Stimulated activated CD4-positive, alpha-beta T cell treated with anti-CD3 and anti-CD28 coated beads, Interleukin-2, amount 100 ng/mL, for 24 hours (primary cell): ENCODE measurements at places on chromosomes 7 and 10.

- no peak for DNase-seq
Observed at GRCh38 chr7:101156866-101157589, 2.8 kb downstream of the AP1S1 start.

DNA sequence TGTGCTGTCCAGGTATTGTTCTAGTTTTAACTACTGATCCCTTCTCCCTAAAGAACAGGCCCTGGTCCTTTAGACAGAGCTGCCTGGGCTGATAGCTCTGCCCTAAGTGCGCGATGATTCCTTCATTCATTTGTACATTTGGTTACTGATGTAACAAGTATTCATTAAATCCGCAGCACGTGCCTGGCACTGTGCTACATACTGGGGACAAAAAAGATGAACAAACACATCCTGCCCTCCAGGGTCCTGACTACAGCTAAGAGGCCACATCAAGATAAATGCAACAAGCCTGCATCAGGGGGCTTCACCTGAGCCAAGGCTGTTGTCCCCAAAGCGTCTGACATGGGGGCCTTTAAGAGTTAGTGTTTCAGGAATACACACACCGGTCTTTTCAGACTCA is 99.0 kb upstream of the PODXL start:
- DNase-seq: no peak

- no peak for DNase-seq
Observed at GRCh38 chr7:8365499-8366110, 67.8 kb upstream of the NXPH1 start.

DNA sequence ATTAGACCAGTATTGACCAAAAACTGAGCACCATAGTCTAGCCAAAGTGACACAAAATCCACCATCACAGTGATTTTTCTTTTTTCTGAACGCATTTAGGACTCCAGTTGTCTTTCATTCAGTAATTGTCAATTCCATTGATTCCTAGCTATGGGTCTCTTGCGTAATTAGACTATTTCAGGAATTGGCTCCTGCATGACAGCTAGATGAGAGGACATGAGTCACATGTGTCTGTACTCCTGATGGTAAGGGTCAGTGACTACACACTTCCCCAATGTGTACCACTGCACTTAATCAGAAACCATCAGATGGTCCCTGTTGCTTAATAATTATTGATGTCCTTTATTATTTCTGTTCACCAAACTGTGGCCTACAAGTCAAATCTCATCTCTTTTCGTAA is 469.5 kb downstream of the POM121L12 start:
- DNase-seq: no peak

GRCh38 chr7:22860337-22860736 is 37.7 kb upstream of the TOMM7 start:
- DNase-seq: no peak

DNA sequence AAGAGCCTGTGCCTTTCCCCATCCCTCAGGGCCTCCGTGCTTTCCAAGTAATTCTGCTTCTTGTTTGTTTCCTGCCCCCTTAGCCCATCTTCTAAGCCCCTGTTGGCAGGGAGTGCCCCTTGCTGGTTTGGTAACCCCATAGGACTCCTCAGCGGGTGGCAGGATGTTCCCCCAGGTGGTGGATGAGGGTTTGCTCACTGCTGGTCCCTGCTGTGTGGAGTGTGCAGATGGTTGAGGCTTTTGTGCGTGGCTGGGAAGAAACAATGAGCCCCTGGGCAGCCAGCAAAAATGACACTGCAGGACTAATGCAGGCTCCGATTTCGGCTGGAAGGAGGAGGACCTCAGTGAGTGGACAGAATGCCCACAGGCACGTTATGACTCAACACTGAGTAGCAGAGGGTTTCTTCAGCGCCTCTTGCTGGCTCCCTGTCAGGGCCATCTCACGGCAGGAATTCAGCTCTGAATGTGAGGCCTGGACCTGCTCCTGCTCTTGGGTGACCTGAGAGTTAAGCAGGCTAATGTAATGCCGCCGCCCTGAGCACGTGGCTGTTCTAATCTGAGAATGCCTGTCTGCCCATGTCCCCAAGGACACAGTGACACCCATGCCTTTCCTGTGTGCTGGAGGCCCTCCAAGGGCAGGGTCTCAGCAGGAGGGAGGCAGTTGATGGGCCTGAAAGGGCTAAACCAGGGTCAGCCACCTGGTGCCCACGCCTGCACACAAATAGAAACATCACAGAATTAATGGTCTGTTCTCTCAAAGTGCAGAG is 16.6 kb downstream of the BAG3 start:
- no peak for DNase-seq

DNA sequence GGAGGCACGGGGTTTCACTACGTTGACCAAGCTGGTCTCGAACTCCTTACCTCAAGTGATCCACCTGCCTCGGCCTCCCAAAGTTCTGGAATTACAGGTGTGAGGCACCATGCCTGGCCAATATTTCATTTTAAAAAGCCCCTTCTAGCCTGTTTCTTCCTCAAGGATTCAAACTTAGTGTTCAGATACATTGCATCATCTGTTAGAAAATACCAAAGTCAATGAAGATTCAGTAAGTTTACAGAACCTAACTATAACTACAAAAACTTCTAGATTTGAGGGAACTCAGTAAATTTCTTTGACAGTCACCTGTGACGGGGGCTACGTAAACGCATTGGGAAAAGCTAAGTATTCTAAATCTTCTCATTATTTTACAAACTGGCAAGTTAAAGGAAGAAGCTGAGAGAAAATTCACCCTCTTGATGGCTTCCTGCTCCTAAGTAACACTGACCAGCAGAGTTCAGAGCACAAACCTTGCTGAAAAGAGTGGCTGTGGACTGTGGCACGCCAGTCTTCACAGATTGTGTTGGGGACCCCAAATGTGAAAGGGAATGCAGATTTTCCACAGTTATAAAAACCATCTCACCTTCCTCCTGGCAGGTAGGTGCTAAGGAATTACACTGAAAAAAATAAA is 162.2 kb downstream of the PKD1L1 start:
- no peak for DNase-seq

- no peak for DNase-seq
Observed at GRCh38 chr7:117555260-117555659, 75.4 kb downstream of the CFTR start.

GRCh38 chr7:128932862-128933179 is 4.9 kb upstream of the IRF5 start:
- no peak for DNase-seq

DNA sequence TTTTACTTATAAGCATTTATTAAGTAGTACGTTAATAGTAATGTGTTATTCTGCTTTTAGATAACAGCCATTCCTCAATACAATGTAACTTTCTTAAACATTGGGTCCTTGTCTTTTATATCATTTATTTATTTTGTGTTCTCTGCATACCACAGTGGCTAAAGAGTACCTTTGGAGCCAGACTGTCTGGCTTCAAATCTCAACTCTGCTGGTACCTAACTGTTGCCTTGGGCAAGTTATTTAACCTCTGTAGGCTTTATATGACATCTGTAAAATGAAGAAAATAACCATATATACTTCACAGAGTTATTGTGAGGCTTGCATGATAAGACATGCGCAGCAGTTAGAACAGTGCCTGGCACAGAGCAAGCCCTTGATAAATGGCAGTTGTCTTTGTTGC is 397.6 kb downstream of the MDFIC start:
- no peak for DNase-seq

- DNase-seq: no peak
Observed at GRCh38 chr10:91742229-91742628, 56.0 kb upstream of the TNKS2 start.

DNA sequence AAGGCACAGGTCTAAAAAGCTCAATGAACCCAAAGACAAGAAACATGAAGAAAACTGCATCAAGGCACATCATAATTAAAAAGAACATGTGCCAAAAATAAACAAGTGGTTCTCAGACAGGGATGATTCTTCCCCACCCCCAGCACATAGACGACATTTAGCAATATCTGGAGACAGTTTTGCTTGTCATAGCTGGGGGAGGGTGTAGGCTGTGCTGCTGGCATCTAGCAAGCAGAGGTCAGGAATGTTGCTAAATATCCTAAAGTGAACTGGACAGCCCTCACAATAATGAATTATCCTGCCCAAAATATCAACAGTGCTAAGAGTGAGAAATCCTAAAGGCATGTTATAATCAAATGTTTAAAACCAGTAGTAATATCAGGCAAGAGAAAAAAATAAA is 122.6 kb downstream of the MICU1 start:
- DNase-seq: no peak

GRCh38 chr10:70459061-70459773 is 17.7 kb upstream of the NODAL start:
- no peak for DNase-seq

DNA sequence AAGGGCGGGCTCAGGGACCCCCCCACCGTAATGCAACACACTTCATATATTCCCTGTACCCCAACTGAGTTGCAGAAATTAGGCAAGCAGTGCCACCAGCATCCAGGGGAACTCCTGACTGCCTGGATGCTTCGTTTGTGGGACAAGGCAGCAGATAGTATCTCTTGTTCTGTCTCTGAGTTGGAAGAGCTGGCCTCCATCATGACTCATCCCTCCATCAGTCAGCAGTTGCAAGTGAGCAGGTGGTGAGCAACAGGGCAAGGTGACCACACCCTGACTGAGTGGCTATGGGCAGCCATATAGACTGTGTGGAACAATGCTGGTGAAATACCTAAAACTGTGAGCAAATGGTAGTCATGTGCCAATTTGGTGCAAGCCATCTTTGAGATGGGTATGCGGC is 22.8 kb upstream of the ADAMTS14 start:
- DNase-seq: no peak

DNA sequence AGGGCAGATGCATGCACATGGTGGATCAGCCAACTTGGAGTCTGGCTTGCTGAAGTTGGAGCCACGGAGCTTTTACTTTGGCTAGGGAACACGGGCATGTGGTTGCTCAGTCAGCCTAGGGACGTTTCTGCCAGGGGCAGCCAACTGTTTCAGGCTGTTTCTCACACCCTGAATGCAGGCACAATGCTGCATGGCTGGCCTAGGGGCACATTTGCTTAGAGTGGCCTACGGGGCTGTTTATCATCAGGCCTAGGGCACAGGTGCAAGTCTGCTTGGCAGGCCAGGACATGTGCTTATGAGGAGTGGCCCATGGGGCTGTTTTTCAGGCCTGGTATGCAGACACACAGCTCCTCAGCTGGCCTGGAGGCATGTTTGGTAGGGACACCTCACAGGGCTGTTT is 107.4 kb downstream of the GSAP start:
- no peak for DNase-seq

- DNase-seq: no peak
Observed at GRCh38 chr7:38773430-38773829, 135.6 kb downstream of the VPS41 start.

GRCh38 chr10:119353421-119353820 is 146.1 kb downstream of the GRK5 start:
- no peak for DNase-seq

DNA sequence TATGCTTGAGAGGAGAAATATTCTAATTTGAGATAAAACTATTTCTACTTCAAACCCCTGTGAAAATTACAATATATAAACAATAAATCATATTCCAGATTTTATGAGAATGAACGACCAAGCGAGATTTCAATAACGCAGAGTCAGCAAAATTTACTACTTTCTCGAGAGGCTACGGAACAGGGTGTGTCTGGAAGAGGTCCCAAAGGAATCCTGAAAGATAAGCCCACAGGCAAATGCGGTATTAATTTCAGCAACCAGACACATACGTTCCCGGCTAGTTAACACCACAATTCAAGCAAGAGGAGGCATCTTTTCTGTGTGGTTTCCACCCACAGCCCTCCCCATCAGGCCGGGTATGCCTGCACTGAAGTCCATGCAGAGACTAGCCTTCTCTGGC is 26.4 kb downstream of the BEND7 start:
- DNase-seq: no peak

- DNase-seq: no peak
Observed at GRCh38 chr10:75269605-75270004, 33.8 kb upstream of the COMTD1 start.

DNA sequence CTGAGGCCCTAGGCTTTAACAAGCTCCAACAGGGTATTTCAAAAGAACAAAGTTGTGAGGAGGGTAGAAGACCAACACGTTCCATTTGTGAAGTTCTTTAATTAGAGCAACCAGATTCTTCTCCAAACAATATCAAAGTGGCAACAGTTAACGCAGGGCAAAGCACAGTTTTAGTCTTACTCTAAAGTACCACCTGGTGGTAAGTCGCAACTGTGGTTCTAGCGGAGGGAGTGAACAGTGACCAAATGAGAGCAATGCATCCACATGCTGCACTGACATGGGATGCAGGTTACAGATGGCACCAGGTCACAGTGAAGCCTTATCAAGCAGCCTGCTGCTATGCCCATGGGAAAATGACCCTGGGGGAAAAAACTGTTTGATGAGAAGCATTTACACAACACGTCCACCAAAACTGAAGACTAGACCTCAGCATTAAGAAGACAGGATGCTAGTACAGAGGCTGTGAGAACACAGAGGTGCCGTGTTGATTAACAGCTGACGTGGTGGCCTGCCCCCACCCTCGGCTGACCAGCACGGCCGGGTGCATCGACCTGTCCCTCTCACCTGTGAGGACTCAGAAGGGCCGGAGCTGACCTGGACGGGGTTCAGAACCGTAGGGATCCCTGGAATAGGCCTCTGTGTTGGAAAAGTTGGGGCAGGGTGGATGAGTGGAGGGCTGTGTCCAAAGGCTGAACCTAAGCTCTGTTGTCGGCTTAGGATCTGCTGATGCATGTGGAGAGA is 211.2 kb downstream of the GLI3 start:
- no peak for DNase-seq

DNA sequence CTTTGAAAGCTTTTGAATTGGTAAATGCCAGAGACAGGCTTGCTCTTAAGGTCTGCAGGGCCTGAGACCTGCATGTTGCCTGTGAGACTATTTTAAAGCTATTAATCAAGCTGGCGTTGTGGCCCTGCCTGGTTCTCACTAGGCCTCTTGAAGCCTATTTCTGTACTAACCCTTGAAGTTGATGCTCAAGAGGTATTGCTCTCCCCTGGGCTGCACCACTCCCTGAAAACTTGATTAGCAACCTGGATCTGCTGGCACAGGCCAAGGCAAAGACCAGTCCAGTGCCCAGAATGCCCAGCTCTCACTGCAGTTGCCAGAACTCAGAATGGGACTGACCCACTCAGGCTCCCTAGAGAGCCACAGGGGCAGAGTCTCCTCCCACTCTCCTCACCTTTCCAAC is 220.0 kb upstream of the MEOX2 start:
- DNase-seq: no peak

GRCh38 chr10:132564249-132564605 is 26.6 kb downstream of the INPP5A start:
- DNase-seq: no peak

- no peak for DNase-seq
Observed at GRCh38 chr7:114930829-114931655, 9.1 kb downstream of the MDFIC start.

GRCh38 chr7:86470763-86471162 is 172.9 kb upstream of the GRM3 start:
- DNase-seq: no peak
